Vagina (tissue), 2 donors: ENCODE measurements at places on chromosomes 6 and 20.

DNA sequence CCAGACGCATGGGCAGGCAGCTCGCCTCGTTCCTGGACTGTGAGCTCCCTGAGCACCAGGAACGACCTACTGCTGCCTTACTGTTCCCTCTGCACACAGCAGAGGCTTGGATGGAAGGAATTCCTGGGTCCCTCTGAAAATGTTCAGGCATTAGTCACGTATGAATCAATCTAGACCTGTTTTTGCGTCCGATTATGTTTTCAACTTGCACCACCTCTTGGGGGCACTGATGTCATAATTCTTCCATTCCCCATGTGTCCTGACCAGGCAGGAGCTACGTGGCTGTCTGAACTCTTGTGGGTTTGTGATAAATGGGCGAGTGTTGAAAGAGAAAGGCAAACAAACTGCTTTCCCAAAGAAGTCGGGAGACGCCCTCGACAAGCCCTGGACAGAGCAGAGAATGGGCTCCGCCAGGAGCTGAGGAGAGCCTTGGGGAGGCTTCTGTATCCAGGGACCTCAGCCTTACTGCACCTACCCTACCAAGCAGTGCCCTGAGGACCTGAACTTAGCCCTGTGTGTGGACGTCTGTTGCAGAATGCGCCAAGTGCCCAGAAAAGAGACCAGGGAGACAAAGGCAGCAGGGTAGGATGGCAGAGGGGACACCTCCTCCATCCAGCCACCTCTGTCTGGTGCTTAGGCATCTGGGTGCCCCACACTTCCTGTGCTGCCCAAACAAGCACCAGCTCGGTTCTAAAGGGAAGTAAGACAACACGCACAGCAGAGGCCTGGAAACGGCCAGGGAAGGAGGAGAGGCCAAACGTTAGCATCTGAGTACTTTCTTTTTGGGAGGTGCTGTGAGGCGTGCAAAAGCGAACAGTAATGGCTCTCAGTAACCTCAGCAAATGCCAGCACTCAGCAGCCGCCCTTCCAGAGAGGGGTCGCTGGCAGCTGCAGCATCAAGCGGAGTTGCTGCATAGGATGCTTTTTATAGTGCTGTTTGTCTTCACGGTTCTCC is 124.2 kb downstream of the LY86 start:
- no peak for DNase-seq

GRCh38 chr20:34824026-34824425 is 1.4 kb downstream of the NCOA6 start:
- no peak for DNase-seq

DNA sequence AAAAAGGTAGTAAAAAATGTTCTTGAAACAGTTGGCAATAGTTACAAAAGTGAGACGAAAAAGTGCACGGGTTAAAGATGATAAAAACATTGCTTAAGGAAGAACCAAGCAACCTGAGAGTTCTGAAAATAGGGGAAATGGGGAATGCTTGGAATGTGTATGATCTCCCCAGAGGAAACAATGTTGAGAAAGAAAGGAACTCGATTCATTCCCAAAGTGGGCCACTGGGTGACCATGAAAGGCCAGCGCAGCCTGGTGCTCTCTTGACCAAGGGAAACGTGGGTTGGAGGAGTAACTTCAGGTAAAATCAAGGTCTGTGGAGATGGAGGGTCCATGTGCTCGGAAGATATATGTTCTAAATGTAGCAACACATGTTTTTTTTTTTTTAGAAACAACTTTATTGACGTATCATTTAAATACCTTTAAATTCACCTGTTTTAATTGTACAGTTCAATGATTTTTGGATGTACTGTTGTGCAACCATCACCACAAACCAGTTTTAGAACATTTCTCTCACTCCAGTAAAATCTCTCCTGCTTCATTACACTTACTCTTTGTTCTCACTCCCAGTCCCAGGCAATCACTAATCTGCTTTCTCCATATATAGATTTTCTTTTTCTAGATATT is 34.5 kb upstream of the CEP85L start:
- DNase-seq, result no peak

DNA sequence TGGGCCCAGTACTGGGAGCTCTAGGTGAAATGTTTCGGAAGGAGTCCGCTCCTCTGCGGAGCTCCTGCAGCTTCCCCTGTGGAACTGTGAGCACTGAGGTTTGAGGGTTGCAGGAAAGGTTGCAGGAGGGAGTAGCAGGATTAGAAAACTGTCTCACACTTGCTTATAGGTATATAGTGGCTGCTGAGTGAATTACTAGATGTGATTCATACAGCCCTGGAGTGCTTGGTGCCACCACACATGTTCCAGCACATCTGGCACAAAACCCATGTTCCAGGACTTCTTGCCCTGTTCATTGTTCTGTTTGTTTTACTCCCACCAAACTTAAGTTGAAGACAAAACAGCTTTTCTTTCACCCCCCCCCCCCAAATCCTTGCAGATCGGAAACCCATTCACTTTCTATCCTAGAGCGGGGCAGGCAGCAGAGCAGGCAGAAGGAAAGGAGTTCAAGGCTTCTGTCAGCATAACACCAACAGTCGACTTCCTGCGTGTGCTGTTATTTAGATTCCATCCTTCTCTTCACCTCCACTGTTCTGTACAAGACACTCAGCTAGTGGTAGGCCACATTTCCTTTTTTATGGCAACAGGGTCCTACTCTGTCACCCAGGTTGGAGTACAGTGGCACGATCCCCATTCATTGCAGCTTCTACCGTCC is 669 bp upstream of the PEX6 start:
- no peak for DNase-seq

- no peak for DNase-seq
Observed at GRCh38 chr6:76831299-76831698, 632.0 kb downstream of the HTR1B start.

- no peak for DNase-seq
Observed at GRCh38 chr6:17086469-17086868, 15.4 kb upstream of the STMND1 start.

- no peak for DNase-seq
Observed at GRCh38 chr20:17391127-17391771, 139.9 kb downstream of the BFSP1 start.

- DNase-seq, result no peak
Observed at GRCh38 chr6:36197739-36198221, 1.2 kb downstream of the BRPF3 start.

- DNase-seq, result no peak
Observed at GRCh38 chr6:29792123-29793035, 35.2 kb upstream of the HLA-G start.

DNA sequence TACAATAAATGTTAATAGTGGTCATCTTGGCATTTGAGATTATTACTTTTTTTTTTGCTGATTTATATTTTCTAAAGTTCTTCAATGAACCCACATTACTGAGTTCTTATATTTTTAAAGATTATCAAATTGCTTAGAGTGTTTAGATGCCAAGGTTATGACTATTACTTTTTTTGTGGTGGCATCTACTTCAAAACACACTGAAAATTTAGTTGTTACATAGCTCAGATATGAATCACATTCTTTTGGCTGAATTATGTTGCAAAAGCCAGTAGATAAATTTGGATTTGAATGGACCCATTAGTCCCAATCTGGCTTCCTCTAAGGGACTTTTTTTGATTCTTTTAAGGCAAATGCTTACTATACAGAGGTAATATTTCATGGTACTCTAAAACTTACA is 8.9 kb downstream of the UTRN start:
- DNase-seq, result no peak

- no peak for DNase-seq
Observed at GRCh38 chr6:63058601-63059000, 152.7 kb upstream of the FKBP1C start.

DNA sequence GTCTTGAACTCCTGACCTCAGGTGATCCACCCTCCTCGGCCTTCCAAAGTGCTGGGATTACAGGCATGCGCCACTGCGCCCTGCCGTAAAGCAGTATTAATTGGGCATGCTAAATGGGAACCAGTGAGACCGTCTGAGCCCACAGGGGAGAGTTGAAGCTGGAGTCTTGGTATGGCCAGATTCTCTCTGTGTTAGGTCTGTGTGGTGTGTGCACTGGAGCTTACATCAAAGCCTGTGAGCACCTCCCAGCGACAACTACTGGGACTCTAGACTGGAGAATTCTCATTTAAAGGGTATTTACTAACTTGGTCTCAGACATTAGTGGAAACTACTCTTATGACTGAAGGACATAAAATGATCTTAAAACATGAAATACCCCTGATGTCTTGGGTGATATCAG is 8.5 kb upstream of the SLC22A2 start:
- DNase-seq, result no peak

- no peak for DNase-seq
Observed at GRCh38 chr6:38554700-38555413, 84.9 kb downstream of the BTBD9 start.

GRCh38 chr6:135008941-135009290 is 45.7 kb downstream of the HBS1L start:
- DNase-seq, result no peak

- DNase-seq, result no peak
Observed at GRCh38 chr6:37696220-37696840, 1.4 kb downstream of the MDGA1 start.

DNA sequence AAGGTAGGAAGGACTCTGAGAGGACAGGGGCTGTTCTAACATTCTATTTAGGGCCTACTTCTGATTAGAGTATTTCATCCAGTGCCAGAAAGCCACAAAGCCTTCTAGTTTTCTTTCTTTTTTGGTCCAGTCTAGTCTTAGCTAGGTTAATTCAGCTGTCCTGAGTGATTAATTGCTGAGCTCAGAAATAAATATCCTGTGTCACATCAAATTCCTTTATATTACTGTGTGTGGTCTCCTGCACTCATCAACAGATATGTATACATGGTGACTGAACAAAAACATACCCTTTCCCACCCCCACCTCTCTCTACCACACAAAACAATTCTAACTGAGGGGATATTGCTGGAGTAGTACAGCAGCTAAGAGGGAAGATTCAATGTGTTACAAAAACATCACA is 601.5 kb upstream of the NRSN1 start:
- no peak for DNase-seq

DNA sequence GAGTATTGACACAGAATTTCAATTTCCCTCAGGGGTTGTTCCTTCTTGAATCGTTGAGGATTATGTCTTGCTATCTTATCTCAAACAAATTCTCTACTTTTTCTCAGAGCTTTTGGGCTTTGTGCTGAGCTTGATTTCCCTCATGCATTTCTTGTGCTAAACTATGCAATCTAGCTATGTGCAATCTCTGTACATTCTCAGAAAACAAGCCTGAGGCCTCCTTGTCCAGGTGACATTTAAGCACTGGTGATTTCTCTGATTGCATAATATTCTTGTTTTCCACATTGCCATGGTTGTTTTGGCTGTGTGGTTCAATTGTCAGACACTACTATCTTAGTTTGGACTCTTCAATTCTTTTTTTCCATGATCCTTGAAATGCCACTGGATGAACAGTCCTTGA is 81.2 kb upstream of the MAN1A1 start:
- DNase-seq, result no peak

- DNase-seq, result no peak
Observed at GRCh38 chr6:126761854-126762253, 356.6 kb upstream of the RSPO3 start.

DNA sequence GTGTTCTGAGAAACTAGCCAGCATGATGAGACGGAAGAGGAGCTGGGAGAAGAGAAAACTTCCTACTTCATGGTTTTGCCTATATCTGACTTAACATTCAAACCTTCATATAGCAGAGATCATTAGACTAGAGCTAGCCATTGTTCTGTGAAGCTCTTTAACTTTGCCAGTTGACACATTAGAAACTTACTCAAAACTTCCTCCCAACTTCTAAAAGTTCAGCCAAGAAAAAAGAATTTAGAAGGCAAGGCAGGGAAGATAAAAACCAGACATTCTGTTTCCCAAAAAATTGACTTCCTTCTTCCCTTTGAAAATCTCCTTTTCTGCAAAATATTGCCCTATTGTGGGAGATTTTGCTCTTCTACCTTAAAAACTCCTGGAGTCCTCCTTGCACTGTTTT is 134.8 kb upstream of the UST start:
- DNase-seq, result no peak

DNA sequence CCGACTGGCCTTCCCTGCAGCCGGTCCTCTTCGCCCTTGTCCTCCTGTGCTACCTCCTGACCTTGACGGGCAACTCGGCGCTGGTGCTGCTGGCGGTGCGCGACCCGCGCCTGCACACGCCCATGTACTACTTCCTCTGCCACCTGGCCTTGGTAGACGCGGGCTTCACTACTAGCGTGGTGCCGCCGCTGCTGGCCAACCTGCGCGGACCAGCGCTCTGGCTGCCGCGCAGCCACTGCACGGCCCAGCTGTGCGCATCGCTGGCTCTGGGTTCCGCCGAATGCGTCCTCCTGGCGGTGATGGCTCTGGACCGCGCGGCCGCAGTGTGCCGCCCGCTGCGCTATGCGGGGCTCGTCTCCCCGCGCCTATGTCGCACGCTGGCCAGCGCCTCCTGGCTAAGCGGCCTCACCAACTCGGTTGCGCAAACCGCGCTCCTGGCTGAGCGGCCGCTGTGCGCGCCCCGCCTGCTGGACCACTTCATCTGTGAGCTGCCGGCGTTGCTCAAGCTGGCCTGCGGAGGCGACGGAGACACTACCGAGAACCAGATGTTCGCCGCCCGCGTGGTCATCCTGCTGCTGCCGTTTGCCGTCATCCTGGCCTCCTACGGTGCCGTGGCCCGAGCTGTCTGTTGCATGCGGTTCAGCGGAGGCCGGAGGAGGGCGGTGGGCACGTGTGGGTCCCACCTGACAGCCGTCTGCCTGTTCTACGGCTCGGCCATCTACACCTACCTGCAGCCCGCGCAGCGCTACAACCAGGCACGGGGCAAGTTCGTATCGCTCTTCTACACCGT is 6.1 kb downstream of the UBD start:
- DNase-seq, result no peak

DNA sequence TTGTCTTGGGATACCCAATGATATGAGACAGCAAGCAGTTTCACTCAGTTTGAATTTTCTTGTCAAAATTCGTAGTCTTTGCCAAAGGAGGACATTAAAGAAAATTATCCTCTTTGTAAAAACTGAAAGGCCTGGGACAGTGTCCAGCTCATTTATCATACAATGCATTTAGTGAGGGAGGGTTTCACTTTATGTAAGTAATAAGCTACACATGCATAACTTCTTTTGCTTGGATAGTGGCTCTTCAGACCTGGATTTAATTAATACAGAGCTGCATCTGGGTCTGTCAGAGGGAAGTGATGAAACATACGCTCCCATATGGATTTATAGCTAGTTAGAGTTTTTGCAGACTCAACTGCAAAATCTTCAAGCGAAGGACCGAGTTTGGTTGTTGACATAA is 175.6 kb downstream of the PHACTR1 start:
- no peak for DNase-seq

- no peak for DNase-seq
Observed at GRCh38 chr20:35603695-35604448, 11.8 kb upstream of the SPAG4 start.

DNA sequence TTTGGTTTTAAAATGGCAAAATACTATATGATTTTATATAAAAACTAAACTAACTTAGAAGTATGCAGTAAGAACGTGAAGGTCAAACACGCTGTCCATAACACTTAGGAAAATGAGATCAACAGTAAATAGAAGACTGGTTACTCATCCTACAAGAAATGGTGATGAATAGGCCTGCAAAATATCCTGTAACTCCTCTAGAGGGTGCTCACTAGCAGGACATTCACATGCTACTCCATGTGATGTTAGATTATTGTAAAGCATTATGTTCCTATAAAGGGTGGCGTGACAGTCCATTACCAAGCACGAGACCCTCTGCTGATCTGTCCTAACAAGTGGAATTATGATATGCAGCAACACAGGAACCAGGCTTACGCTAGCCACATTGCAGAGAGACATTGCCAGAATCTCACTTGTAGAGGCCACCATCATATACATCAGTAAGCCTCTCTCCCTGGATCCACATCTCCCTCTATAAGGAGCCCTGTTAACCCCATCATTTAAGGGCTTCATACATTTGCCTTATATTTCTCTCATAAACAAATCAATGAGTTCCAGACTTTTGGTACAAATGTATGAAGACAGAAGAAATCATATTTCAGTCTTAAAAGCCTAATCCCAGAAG is 18.0 kb upstream of the DEFB129 start:
- no peak for DNase-seq
